ENCODE measurements at places on chromosomes 1 and 21. TPM values are rescaled to one million over a fixed set of nuclear protein-coding genes. Genes with fewer than 3 reads are reported as not detected.

Gene INAVA
- total RNA-seq, result 37.8 TPM

Gene TAS1R1
- not detected for total RNA-seq

Gene SELL
- total RNA-seq, result 0.08 TPM

Gene C1orf174
- 24.3 TPM for total RNA-seq

Gene MRAP
- not detected for total RNA-seq

Gene C8B
- not detected for total RNA-seq

Gene TACSTD2
- total RNA-seq, result not detected

Gene LCA5L
- total RNA-seq, result 1.6 TPM

Gene UMODL1
- total RNA-seq, result not detected

Gene GJC2
- 0.39 TPM for total RNA-seq

Gene ARHGAP30
- 0.06 TPM for total RNA-seq

Gene SIM2
- 4.8 TPM for total RNA-seq

Gene BRINP2
- total RNA-seq, result 0.27 TPM

Gene FNDC5
- 0.35 TPM for total RNA-seq

Gene CHODL
- 0.03 TPM for total RNA-seq

Gene CD84
- total RNA-seq, result not detected

Gene GOLT1A
- total RNA-seq, result 4.2 TPM

Gene EPHB2
- 32.4 TPM for total RNA-seq

Gene ZNF496
- total RNA-seq, result 19.2 TPM

Gene ATP1A4
- total RNA-seq, result not detected

Gene CAPZB
- total RNA-seq, result 243 TPM

Gene GJB5
- total RNA-seq, result not detected

Gene TTLL10
- total RNA-seq, result not detected

Gene SLAMF1
- total RNA-seq, result not detected

Gene TMEM79
- 7.7 TPM for total RNA-seq

Gene CLCNKB
- total RNA-seq, result 0.06 TPM

Gene POU3F1
- 0.05 TPM for total RNA-seq

Gene PTAFR
- total RNA-seq, result 0.09 TPM

Gene TRAPPC3
- total RNA-seq, result 89.2 TPM

Gene OXCT2
- 0.49 TPM for total RNA-seq

Gene GPR3
- total RNA-seq, result 1.7 TPM

Gene LSS
- total RNA-seq, result 16.2 TPM

Gene PCBP3
- 1.1 TPM for total RNA-seq

Gene MAP1LC3C
- 0.11 TPM for total RNA-seq

Gene PYHIN1
- not detected for total RNA-seq

Gene SH2D1B
- total RNA-seq, result 0.23 TPM

Gene LIX1L
- total RNA-seq, result 15.9 TPM

Gene CNR2
- total RNA-seq, result not detected

Gene CHRNB2
- total RNA-seq, result 0.48 TPM

Gene ALX3
- not detected for total RNA-seq

Gene RGS18
- total RNA-seq, result not detected

Gene AIM2
- not detected for total RNA-seq

Gene ST6GALNAC3
- 0.64 TPM for total RNA-seq

Gene CLEC20A
- not detected for total RNA-seq

Gene KPRP
- not detected for total RNA-seq

Gene WNT9A
- 5.0 TPM for total RNA-seq

Gene SYPL2
- 0.17 TPM for total RNA-seq

Gene PRAMEF1
- total RNA-seq, result 0.05 TPM

Gene LCE1F
- total RNA-seq, result not detected

Gene OPRD1
- total RNA-seq, result 0.01 TPM

Gene ADCY10
- total RNA-seq, result not detected

Gene PIGM
- 4.8 TPM for total RNA-seq

Gene PKP1
- total RNA-seq, result 0.08 TPM

Gene SPATA1
- 0.71 TPM for total RNA-seq

Gene GSTM1
- total RNA-seq, result not detected

Gene TLR5
- 0.25 TPM for total RNA-seq

Gene MECR
- total RNA-seq, result 20.9 TPM
